ENCODE measurements at places on chromosomes 13 and 19.
A peak's percentile ranks its signal among the peaks of the same experiment; 100 is the strongest.

GRCh38 chr19:4164262-4164661, 10.8 kb downstream of the CREB3L3 start:
- DNase-seq: no peak

GRCh38 chr13:83880275-83881139, 1.8 kb downstream of the SLITRK1 start:
- peak; percentile 37 for DNase-seq

DNA sequence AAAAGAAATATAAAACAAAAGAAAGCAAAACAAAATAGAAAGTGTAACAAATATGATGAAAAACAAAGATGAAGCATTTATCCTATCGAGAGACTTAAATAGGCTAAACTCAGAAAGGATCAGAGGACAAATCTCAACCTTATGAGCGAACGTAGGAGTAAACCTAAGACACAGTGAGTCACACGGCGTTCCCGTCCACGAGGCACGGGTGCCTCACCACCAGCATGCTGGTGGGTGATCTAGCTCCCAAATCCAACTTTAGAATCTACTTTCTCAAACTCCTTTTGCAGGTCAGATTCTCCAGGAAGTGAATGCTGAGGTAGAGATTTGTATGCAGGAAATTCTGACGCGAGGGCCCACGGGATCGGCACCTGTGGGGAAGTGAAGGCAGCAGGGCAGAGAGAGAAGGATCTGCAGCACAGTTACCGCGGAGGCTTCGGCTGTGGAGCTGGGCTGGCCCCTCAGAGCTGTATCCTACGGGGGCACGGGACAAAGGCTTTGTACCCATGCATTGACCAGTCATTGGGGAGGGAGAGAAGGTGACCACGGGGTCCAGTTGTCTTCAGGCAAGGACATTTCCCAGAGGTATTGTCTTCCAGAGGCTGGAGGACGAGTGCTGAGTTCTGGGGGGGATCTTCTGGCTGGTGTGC, 7.5 kb upstream of the MIER2 start:
- DNase-seq: no peak

GRCh38 chr13:43787997-43788396, 1.2 kb upstream of the ENOX1 start:
- DNase-seq: peak; percentile 38

DNA sequence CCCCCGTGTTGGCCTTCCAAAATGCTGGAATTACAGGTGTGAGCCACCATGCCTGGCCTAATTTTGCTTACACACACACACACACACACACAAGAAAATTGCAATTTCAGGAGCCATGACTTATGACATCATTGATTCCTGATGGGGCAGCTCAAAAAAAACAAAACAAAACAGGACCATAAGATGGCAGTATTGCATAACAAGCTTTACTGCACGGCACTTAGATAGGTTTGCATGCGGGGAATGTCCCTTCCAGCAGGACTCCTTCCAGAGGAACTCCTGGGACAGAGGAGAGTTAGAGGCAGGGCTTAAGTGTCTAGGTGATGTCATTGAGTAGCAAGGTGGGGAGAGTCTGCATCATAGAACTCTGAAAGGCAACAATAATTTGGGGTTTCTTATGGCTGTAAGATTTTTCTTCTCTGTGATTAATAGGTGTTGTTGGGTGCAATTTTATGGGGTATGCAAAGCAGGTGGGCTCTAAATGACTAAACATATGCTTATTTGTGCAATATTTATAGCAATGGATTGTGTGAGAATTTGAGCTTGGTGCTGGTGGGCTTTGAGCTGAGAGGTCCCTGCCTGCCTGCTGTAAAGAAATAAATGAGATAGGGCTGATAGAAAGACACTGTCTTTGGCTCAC, 9.0 kb upstream of the ACSBG2 start:
- DNase-seq: no peak

GRCh38 chr19:5911366-5911765, 2.7 kb upstream of the CAPS start:
- no peak for DNase-seq

DNA sequence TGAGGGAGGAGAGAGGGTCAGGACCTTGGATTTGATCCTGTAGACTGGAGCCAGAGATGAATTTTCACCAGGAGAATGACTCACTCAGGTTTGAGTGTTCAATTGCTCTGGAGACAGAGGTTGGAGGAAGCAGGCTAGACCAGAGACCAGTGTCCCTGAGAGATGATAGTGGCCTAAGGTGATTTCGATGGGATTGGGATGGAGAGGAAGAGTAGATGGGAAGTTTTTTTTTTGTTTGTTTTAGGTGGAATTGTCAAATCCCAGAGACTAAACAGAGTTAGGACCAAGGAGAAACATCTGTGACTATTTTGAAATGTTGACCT, 2.3 kb downstream of the CEBPG start:
- no peak for DNase-seq

DNA sequence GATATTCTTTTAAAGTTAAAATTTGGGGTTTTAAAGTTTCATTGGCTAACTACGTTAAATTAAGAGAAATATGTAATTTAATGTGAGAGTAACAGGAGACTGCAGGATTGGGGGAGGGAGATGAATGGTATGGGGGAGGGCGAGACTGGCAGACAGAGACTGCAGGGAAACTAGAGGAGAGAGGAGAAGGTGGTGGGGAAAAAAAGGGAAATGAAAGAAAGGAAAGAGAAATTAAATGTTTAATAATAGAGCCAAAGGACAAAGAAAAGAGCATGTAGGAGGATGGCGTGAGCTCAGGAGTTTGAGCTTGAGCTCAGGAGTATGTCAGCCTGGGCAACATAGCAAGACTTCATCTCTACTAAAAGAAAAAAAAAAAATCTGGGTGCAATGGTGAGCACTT, 115.9 kb downstream of the RFC3 start:
- no peak for DNase-seq

- no peak for DNase-seq
Observed at GRCh38 chr19:1829958-1830357, 17.9 kb upstream of the ATP8B3 start.

GRCh38 chr13:30061217-30061616, 210.8 kb upstream of the UBL3 start:
- no peak for DNase-seq

GRCh38 chr13:45732916-45733315, 30.8 kb downstream of the CBY2 start:
- no peak for DNase-seq

DNA sequence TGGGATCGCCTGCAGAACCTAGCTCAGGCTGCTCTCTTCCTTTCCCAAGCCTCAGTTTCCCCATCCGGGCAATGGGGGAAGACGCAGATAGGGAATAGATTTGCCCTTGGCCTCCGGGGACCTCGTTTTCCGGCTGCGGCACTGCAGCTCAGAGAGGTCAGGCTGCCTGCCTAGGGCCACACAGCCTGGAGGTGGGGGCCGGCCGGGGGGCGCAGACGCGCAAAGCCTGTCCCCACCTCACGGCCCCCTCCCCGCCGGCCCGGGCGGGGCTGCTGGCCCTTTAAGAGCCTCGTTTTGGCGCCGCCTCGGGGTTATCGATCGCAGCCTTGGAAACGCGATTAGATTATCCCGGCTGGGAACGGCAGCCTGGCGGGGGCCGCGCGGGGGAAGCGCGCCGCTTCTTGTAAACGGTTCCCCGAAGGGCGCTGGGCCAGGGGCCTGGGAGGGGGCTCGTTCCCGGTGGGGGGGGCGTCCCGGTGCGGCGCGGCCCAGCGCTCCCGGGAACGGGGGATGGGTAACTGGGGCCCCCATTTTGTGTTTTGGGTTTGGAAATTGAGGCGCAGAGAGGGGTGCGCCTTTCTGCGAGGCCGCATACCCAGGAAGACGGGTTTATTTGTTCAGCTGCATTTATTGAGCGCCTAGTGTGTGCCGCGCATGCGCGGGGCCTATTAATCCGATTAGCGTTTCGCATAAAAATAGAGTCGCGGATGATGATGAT, 23.4 kb upstream of the TCF3 start:
- DNase-seq: no peak

- no peak for DNase-seq
Observed at GRCh38 chr19:48997972-48998371, 4.3 kb downstream of the RUVBL2 start.

GRCh38 chr19:16825312-16826052, 3.7 kb upstream of the SIN3B start:
- peak; percentile 51 for DNase-seq

DNA sequence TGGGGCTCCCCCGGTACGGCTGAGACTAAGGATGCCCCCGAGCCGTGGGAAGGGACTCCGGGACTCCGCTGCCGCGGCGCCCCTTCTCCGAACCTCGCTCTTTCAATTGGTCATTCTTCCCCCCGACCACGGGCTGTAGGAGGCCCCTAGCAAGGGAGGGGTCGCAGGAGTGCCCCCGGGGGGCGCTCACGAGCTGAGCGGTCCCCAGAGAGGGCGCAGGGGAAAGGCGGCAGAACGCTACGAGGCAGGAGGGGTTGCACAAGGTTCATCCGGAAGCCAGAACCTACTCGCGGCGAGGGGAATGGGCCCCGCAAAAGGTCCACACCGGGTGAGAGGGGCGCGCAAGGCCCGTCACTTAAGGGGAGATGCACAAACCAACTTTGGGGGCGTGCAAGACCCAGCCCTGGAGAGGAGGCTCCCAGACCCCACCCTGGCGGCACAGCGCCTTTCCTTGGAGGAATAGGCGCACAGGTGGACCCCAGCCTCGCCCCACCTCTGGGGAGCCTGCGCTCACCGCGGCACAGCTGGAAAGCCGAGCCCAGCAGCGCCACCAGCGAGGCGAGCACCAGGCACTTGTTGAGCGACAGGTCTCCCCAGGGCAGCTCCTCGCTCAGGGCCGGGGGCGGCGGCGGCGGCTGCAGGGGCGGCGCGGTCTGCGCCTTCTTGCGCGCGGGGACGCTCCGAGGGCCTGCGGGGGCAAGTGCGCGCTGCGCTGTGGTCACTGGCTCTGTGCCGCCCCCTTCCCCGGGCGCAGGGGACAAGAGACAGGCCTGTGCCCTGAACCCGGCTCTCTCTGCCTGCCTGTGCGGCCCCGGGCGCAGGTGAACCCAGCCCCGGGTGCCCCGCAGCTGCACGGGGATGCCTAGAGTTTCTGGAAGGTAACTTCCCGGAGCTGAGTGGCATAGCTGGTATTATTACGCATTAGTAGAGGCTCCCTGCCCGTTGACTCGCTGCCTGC, 2.8 kb downstream of the JSRP1 start:
- no peak for DNase-seq

GRCh38 chr19:23415034-23415433, 19.8 kb upstream of the ZNF91 start:
- DNase-seq: no peak

DNA sequence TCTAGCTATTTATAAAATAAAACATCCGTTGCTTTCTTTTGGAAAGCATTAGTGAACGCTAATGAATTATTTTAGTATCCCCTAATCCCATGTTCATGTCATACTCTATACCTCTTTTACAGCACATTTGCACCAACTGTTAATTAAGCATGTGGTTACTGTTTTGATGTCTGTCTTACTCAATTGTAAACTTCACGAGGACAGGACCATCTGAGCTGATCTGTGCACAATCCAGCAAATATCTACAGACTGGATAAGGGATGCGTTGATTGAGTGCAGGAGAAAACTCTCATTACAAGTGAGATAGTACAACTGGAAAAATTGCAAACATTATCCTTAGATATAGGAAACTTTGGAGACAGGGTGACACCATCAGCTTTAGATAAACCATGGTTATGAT, 201.1 kb downstream of the PCDH20 start:
- no peak for DNase-seq

- peak; percentile 68 for DNase-seq
Observed at GRCh38 chr19:2337329-2337707, 8.8 kb downstream of the SPPL2B start.

GRCh38 chr13:71803066-71803465, 63.9 kb downstream of the DACH1 start:
- no peak for DNase-seq

DNA sequence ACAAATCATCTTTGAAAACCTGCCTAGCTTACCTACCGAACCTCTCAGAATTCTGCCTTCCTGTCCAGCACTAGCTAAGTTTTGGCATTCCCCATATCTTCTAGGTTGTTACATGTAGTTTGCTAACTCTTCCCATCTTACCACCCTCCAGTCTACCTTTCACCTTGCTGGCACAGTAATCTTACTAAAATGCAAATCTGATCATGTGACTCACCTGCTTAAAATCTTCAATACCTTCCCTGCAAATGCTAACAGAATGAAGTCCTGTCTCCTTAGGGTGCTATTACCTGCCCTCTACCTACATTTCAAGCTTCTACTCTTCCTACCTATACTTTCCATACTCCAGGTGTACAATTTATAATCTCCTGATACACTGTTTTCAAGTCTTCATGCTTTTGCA, 30.4 kb downstream of the INTS6 start:
- DNase-seq: no peak

- no peak for DNase-seq
Observed at GRCh38 chr13:109955598-109955997, 169.2 kb upstream of the IRS2 start.

DNA sequence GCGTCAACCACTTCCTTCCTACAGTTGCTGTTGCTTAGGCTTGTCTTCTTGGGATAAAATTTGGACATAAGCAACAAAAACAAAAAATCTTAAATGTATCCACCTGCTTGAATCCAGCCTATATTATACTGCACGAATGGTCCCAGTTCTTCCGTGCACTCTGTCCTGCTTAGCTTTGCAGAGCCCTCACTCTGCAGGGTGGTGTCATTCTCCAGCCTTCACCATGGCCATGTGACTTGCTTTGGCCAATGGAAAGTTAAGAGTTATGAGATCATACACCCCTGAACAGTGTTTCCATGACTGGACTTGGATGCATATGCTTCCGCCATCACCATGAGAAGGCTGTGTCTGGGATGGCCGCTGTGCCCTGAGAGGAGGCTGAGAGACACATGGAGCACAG, 27.4 kb upstream of the SACS start:
- DNase-seq: no peak

- no peak for DNase-seq
Observed at GRCh38 chr19:40661616-40662015, 28.8 kb downstream of the NUMBL start.

GRCh38 chr19:55080968-55081769, 5.5 kb downstream of the EPS8L1 start:
- DNase-seq: no peak

DNA sequence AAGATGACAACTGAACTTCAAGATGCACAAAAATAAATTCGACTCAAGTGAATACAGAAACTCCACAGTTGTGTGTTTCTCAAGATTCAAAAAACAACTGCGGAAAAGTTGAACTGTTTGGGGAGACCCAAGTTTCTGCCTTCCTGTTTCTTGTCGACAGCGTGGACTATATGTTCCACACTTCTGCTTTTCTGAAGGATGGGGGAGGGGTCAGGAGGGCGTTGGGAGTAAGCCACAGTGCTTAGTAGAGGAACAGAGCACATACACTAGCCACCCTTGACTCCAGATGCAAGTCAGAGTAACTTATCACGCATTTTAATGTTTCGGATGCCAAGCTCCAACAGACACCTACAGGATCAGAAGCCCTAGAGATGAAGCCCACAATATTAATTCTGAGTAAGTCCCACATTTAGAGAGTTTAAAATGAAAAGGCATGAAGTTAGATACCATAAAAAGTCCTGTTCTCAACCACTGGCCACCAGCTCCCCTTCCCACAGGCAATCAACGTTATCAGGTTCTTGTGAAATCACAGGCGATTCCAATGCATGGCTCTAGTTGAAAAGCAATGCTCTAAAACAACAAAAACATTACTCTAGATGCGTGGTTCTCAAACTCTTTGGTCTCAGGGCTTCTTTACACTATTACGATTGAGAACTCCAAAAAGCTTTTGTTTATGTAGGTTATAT, 4.2 kb downstream of the TUBGCP3 start:
- no peak for DNase-seq
